ENCODE measurements at places on chromosomes 11 and 22.

- no peak for DNase-seq
These were observed 407.4 kb downstream of the LARGE1 start for GRCh38 chr22:33512908-33513307.

DNA sequence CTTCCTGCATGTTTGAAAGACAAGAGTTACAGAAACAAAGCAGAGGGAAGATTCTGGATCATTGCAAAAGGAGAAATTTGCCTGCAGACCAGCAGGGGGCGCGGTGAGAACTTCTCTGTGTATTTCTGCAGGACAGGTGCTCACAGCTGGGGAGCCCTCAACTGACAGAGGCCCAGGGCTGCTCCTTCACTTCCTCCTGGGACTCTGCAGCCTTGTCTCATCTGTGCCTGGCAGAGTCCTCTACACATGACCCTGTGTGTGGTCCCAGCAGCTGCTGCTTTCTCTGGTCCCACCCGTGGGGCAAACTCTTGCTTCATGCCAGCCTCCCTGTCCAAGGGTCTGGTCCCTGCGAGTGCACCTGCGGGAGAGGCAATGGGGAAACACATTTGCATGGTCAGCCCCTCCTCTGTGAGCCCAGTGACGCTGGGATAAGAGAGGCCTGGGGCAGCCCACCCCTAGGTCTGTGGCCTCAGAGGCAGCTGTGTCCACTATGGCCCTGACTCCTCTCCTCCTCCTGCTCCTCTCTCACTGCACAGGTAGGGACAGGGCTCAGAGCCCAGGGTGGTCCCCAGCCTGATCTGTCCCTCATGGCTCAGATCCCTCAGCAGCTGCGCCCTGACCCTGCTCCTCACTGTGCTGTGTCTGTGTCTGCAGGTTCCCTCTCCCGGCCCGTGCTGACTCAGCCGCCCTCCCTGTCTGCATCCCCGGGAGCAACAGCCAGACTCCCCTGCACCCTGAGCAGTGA lies 43.2 kb upstream of the VPREB1 start:
- no peak for DNase-seq

DNA sequence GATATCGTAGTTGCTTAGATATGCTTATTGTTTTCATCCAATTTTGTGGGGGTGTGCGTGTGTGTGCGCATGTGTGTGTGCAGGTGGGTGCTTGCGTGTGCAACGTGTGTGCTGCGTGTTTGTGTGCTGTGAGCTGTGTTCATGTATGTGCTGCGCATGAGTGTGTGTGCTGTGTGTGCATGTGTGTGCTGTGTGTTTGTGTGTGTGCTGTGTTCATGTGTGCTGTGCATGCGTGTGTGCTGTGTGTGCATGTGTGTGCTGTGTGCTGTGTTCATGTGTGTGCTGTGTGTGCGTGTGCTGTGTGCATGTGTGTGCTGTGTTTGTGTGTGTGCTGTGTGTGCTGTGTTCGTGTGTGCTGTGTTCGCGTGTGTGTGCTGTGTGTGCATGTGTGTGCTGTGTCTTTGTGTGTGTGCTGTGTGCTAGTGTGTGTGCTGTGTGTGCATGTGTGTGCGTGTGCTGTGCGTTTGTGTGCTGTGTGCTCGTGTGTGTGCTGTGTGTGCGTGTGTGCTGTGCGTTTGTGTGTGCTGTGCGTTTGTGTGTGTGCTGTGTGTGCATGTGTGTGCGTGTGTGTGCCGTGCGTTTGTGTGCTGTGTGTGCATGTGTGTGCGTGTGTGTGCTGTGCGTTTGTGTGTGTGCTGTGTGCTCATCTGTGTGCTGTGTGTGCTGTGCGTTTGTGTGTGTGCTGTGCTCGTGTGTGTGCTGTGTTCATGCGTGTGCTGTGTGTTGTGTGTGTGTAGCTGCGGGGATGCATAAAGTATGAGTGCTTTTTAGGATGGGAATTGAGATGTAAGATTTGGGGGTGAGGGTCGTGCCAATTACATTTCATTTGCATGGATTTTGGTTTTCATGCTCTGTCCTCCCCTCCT lies 7.6 kb downstream of the IGF2 start:
- DNase-seq = no peak

- DNase-seq = no peak
These were observed 247.3 kb upstream of the BLID start for GRCh38 chr11:122363296-122363695.

GRCh38 chr22:20093418-20094196 lies 13.6 kb downstream of the DGCR8 start:
- DNase-seq = no peak

- DNase-seq = no peak
These were observed 98.8 kb downstream of the HSD17B12 start for GRCh38 chr11:43779306-43779705.

DNA sequence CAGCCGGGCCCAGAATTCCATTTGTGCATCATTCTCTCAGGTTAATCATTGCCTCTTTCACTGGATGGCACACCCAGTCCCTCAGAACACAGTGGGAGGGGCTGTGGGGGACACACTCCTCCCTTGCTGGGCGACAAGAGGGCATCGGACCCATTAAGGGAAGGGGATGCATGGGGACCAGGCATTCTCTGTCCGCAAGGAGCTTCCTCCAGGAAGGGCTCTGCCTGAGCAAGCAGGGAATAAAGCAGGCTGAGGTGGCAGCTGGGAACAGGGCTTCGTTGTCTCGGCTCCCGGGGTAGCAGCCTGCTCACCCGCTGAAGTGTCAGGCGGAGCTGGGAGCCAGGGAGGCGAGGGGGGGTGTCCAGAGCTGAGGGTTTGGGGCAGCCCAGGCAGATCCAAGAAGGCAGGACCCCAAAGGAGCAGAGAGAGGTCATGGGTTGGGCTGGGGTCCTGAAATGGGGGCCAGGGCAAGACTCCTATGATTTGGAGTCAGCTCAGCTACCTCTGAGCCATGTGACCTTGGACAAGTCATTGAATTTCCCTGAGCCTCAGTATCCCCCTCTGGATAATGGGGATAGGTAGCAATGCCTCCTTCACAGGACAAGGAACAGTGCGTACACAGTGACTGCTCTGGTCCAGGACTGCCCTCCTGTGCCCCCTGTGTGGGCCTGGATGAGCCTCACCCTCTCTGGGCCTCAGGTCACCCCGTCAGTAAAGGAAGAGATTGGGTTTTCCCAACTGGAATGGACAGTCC lies 1.4 kb downstream of the GAL3ST1 start:
- DNase-seq = no peak

Measured in stimulated activated CD8-positive, alpha-beta memory T cell treated with anti-CD3 and anti-CD28 coated beads, Interleukin-7, amount 100 ng/mL, for 24 hours (primary cell).